ENCODE measurements at places on chromosomes 4 and X. TPM values are rescaled to one million over a fixed set of nuclear protein-coding genes. Genes with fewer than 3 reads are reported as not detected.

The EDNRA gene
- 29.8 TPM for total RNA-seq

DNA sequence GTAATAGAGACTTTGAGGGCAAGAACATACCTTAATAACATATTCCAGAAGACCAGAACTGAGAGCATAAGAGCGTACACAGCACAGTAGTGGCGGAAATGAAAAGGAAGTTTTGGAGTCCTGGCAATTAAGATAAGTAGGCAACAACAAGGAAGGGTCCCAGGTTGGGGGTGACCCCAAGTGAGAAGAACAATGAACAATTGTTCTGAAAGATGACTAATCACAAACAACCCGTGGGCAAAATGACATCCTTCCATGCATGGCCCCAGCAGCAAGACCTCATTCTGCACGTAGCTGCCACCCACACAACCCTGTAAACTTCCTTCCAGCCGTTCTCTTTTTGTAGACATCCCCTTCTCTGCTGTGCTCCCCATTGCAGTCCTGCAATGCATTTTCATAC lies 384.4 kb upstream of the PABPC4L start:
- DNase-seq, result no peak

The PTTG2 gene
- 2.6 TPM for total RNA-seq

- no peak for DNase-seq
Measured at GRCh38 chr4:244471-244870, 60.8 kb downstream of the ZNF732 start.

DNA sequence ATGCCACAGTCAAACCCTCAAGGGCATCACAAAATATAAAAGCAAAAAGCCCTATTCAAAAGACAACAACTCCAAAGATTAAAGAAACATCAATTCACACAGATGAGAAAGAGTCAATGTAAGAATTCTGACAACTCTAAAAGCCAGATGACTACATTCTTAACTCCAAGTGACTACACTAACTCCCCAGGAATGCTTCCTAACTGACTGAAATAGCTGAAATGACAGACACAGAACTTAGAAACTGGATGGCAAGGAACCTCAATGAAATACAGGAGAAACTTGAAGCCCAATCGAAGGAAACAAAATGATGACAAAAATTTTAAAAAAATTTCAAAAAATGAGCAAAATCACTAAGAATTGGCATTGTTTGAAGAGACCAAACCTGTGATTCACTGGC lies 1047.6 kb upstream of the PCDH10 start:
- no peak for DNase-seq

Measured in posterior vena cava (tissue), 2 donors.